Hematopoietic multipotent progenitor cell treated with erythropoietin and hydrocortisone succinate and interleukin-3 and kit ligand, for 6 days (in vitro differentiated cells): ENCODE measurements at places on chromosomes 1 and 21.

DNA sequence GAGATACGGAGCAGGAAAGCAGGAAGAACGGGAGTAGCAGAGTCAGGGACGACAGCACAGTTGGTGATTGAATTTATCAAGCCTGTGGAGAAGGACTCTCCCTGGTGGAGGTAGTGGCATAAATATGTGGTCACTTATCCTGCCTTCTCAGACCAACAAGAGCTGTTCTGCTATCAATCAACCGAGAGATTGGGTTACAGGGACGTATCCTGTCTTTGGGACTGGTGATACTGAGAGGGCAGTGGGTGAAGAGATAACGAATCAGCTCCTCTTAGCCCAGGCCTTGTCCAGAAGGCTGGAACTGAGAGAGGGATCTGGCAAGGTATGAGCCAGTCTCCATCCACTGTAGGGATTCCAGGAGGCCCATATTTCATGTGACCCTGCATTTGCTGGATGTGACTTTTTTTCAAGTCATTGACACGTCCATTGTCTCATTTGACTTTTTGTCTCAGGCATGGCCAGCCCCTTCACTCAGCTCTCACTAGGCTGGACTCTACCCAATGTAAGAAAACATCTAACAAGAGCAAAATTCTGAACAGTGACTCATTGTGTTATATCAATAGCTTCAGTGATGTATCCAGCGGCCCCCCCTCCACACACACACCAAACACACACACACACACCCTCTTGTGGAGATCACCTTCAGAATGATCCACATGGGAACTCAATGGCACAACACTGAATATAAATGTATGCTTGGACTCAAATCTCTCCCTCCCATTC is 11.3 kb downstream of the C1orf116 start:
- DNase-seq = peak; percentile 92

GRCh38 chr1:31510304-31510703 is 66.0 kb upstream of the TINAGL1 start:
- DNase-seq = no peak

DNA sequence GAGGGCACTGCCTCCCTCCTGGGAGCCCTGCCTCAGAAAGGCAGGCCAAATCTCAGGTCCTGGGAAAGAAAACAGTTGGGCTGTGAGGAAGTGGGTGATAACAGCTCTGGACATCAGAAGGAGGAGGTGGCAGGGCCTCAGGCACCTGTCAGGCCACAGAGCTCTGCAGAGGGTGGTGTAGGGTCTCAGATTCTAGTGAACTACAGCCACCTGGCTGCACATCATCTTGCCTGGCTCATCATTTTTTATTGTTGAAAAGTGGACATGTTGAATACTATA is 15.3 kb upstream of the ZNF678 start:
- DNase-seq = no peak

DNA sequence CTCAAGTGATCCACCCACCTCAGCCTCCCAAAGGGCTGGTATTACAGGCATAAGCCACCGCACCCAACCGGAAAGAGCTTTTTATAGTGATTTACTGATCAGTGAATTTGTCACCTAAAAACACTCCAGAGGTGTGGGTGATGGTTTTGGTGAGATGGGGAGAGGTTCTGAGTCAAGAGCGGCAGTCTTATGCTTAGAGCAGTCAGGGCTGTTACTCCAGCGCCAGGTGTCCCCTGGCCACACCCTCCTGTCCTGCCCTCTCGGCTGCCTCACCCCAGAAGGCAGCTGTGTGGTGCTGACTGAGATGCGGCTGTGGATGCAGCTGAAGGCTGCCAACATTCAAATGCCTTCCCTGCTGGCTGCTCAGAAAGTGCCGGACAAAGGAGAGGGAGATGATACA is 94.5 kb upstream of the LPGAT1 start:
- DNase-seq = no peak

- DNase-seq = peak; percentile 86
Measured at GRCh38 chr1:174743654-174744561, 255.8 kb upstream of the CACYBP start.

DNA sequence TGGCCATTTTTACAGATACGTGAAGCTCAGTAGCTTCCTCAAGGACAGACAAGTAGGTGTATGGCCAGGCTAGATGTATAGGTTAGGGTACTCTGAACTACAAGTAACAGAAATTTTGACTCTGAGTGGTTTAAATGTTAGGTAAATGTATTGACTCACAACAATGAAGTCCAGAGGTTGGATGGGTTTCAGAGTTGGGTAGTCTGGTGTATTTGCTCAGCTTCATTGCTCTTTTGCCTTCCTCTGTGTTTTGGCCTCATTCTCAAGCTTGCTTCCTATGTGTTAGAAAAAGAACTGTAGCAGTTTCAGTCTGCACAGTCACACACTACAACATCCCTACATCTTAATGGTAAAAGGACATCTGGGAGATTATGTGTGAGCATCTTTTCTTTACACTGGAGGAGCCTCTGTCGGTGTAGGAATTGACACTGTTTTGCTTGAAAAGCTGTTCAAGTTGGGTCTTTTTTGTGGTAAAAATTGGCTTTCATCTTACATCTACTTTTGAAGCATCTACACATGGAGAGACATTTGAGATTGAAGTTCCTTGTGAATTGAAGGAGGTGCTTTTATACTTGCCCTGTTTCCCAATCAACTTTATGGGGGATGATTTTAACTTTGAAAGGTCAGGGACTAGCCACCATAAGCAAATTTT is 64.4 kb downstream of the MAST2 start:
- no peak for DNase-seq

DNA sequence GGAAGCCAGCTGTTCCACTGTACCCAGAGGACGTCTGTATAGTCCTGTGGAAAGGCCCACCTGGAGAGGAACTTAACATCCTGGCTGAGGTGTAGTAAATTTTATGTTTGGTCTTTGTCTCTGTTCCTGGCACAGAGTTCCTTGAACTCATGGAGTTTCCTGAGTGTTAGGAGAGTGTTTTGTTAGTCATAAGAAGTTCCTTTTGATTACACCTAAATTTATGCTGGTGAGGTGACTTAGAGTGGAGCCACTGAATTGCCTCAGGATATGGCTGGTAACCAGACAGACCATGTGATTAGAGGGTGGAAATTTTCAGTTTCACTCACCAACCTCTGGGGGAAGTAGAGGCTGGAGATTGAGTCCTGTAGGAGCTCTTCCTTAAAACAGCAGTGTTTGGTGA is 57.9 kb downstream of the RASAL2 start:
- no peak for DNase-seq
